ENCODE measurements at places on chromosomes 1 and 21.

- DNase-seq, result no peak
- H3K4me1 ChIP-seq, result no peaks in the 10 kb centered on the region
- no peaks in the 10 kb centered on the region for H3K27me3 ChIP-seq
- H3K4me3 ChIP-seq, result no peak overlapping the region
- no peaks in the 10 kb centered on the region for H3K36me3 ChIP-seq
- no peak overlapping the region for H3K27ac ChIP-seq
These were observed 148.7 kb downstream of the MAST2 start for GRCh38 chr1:45952072-45952471.

- H3K4me1 ChIP-seq, result peaks cover 17% of the 10 kb centered on the region
- DNase-seq, result no peak
- no peak overlapping the region for H3K4me3 ChIP-seq
- no peak overlapping the region for H3K27ac ChIP-seq
- peaks cover 16% of the 10 kb centered on the region for H3K36me3 ChIP-seq
These were observed 56.1 kb downstream of the MIER1 start for GRCh38 chr1:66980745-66981367.

DNA sequence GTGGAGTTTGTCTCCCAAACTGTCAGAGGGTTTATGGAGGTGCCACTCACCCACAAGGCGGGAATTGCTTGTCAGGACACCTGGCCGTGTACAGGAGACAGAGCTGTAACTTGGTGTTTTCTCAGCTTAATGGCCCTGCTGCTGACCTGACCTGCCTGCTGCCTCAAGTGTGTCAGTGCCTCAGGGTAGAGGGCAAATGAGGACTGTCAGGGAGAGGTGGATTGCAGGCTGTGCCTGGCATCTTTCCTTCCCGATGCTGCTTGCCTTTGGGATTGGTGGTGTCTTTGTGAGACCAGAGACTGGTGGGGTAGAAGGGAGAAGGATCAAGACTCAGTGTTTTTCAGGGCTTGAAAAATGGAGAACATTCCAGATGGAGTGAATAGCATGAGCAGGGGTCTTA, 31.4 kb downstream of the TMEM53 start:
- H3K36me3 ChIP-seq, result peaks cover 39% of the 10 kb centered on the region
- no peak for DNase-seq
- H3K4me3 ChIP-seq, result no peak overlapping the region
- H3K27ac ChIP-seq, result no peak overlapping the region
- no peaks in the 10 kb centered on the region for H3K27me3 ChIP-seq
- no peaks in the 10 kb centered on the region for H3K4me1 ChIP-seq

DNA sequence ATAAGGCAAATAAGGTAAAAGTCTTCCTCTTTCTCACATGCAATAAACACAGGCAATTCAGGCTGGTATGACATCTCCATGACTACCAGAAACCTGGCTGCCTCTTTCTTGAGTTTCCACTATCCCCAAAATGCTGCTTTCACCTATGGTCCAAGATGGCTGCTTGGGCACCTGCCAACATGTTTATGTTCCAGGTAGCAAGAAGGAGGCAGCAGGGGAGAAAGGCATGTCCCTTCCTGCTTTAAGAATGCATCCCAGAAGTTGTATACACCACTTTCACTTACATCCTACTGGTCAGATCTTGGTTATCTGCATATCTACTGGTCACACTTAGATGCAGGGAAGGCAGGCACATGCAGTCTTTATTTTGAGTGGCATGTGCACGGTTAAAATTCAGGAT, 19.4 kb upstream of the ACOT11 start:
- no peak for DNase-seq
- no peaks in the 10 kb centered on the region for H3K36me3 ChIP-seq
- 0 out of 2 replicates have a peak, but pooled peaks cover 2% of the 10 kb centered on the region for H3K27me3 ChIP-seq
- H3K4me1 ChIP-seq, result no peaks in the 10 kb centered on the region
- no peak overlapping the region for H3K27ac ChIP-seq

DNA sequence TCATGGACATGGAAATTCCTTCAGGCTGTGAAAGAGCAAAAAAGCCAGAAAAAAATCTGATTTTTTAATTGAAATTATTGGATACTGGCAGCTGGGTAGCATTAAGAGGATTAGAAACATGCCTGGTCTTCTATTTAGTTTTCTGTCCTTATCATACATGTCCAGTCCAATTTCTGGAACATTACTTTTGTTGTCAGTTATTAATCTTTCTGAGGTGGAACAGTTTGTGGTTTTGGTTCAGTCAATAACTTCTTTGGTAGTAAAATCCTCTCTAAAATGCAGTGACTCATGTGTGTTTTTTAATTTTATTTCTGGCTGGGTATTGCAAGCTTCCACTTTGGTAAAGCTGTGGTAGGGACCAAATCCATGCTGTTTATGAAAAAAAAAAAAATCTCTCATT, 687.0 kb upstream of the ADGRL2 start:
- no peaks in the 10 kb centered on the region for H3K36me3 ChIP-seq
- H3K4me1 ChIP-seq, result no peaks in the 10 kb centered on the region
- DNase-seq, result no peak
- H3K27me3 ChIP-seq, result no peaks in the 10 kb centered on the region

- no peak overlapping the region for H3K27ac ChIP-seq
- no peak for DNase-seq
- H3K36me3 ChIP-seq, result no peaks in the 10 kb centered on the region
- no peaks in the 10 kb centered on the region for H3K27me3 ChIP-seq
- H3K4me3 ChIP-seq, result no peak overlapping the region
These were observed 268.2 kb upstream of the FOXD3 start for GRCh38 chr1:63054184-63054583.

GRCh38 chr1:37073854-37074379, 39.6 kb upstream of the GRIK3 start:
- 0 out of 2 replicates have a peak, but pooled peaks cover 2% of the 10 kb centered on the region for H3K27me3 ChIP-seq
- no peak for DNase-seq

GRCh38 chr1:8136766-8137165, 110.7 kb upstream of the ERRFI1 start:
- no peak for DNase-seq
- no peaks in the 10 kb centered on the region for H3K27me3 ChIP-seq
- H3K36me3 ChIP-seq, result no peaks in the 10 kb centered on the region
- H3K4me3 ChIP-seq, result no peak overlapping the region
- H3K4me1 ChIP-seq, result no peaks in the 10 kb centered on the region
- no peak overlapping the region for H3K27ac ChIP-seq

- H3K27ac ChIP-seq, result no peak overlapping the region
- no peaks in the 10 kb centered on the region for H3K4me1 ChIP-seq
- no peaks in the 10 kb centered on the region for H3K27me3 ChIP-seq
These were observed 30.2 kb downstream of the RASAL2 start for GRCh38 chr1:178124115-178124514.

- no peak overlapping the region for H3K4me3 ChIP-seq
- H3K27ac ChIP-seq, result no peak overlapping the region
- H3K27me3 ChIP-seq, result no peaks in the 10 kb centered on the region
- H3K36me3 ChIP-seq, result peaks cover 9% of the 10 kb centered on the region
- H3K4me1 ChIP-seq, result 0 out of 2 replicates have a peak, but pooled peaks cover 3% of the 10 kb centered on the region
- DNase-seq, result peak; percentile 16
These were observed 10.9 kb downstream of the MORC3 start for GRCh38 chr21:36330904-36331303.

DNA sequence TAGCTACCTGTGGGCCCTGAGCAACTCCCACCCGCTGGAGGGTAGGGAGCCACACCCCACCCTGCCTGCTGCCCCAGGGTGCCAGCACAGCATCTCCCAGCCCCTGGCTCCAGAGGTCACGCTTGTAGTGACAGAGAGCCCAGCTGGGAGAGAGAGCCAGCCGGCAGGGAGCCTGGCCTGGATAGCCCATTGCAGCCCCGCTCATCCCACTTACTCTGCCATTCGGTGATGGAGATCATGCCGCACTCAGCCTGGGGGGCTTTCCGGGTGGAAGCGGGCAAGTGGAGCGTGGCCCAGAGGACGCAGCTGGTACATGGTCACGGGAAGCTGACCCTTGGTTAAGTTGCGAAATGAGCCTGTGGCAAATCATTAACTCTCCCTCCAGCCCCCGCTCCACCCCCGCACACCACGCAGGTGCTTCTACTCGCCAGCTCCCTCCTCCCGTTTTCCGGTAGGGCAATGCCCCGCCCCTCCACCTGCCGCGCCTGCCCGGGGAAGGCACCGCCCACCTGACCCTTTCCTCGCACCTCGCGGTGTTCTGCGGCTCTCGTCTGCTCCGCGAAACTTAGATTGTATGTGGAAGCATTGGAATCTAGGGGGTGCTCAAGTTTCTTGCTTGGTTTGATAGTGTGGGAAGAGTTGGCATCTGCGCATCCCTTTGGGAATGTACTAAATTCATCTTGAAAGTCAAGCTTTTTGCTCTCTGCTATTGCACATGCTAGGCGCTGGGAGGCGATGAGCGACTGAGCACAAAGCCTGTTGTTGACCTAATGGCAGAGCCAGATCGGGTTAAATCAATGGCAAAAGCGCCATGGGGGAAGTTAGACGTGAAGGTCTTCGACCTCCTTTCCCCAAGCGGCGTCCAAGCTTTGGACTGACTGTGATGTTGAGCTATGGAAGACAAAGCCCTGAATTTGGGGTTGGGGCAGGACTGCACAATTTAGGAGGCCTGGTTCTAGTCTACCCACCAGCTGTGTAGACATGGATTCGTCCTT, at the start of gene GOLT1A:
Gene GOLT1A (minus strand): TSS at position 321 of the 995 bp plus-strand sequence. CDS start 82 bp downstream, at position 239.
- no peaks in the 10 kb centered on the region for H3K4me1 ChIP-seq
- H3K4me3 ChIP-seq, result no peak within 1 kb of the TSS
- no peak within 1 kb of the TSS for H3K27ac ChIP-seq
- H3K36me3 ChIP-seq, result no peaks in the 10 kb centered on the region
- DNase-seq, result peak; percentile 28

DNA sequence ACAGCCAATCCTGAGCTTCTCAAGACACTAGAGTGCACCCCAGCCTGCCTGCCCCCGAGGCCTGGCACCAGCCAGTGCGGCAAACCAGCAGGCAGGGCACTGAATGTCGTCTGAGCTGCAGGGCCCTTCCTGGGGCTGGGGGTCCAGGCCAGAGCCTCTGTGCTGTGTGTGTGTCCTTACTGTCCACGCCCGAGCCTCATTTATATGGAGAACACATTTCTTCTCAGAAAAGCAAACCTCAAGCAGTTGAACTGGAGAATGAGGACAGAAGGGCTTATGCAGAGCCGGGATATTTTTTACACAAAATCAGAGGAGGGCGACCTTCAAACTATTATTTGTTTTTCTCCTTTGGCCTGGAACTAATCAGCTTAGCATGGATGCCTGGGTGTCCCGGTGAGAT, 52.7 kb downstream of the POFUT2 start:
- H3K36me3 ChIP-seq, result no peaks in the 10 kb centered on the region
- H3K4me3 ChIP-seq, result no peak overlapping the region
- H3K27ac ChIP-seq, result no peak overlapping the region
- H3K27me3 ChIP-seq, result no peaks in the 10 kb centered on the region
- no peak for DNase-seq
- H3K4me1 ChIP-seq, result no peaks in the 10 kb centered on the region

DNA sequence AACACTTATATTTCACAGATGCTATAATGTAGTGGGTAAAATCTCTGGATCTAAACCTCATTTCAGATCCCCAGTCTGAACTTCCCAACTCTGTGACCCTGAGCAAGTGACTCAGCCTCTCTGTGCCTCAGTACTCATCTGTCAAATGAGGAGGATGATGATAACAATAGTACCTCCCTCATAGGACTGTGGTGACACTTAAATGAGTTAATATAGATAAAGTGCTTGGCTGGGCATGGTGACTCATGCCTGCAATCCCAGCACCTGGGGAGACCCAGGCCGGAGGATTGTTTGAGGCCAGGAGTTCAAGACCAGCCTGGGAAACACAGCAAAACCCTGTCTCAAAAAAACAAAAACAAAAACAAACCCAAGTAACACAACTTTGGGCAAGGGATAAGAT, 4.7 kb upstream of the ECE1 start:
- H3K27me3 ChIP-seq, result no peaks in the 10 kb centered on the region
- H3K36me3 ChIP-seq, result peaks cover 13% of the 10 kb centered on the region
- peak overlapping the region; percentile 35 for H3K4me3 ChIP-seq
- H3K4me1 ChIP-seq, result peaks cover 57% of the 10 kb centered on the region

- no peaks in the 10 kb centered on the region for H3K4me1 ChIP-seq
- no peaks in the 10 kb centered on the region for H3K36me3 ChIP-seq
- peak overlapping the region; percentile 94 for H3K27ac ChIP-seq
- DNase-seq, result no peak
- peak overlapping the region; percentile 82 for H3K4me3 ChIP-seq
These were observed 464 bp downstream of the ACBD6 start for GRCh38 chr1:180501865-180502360.

DNA sequence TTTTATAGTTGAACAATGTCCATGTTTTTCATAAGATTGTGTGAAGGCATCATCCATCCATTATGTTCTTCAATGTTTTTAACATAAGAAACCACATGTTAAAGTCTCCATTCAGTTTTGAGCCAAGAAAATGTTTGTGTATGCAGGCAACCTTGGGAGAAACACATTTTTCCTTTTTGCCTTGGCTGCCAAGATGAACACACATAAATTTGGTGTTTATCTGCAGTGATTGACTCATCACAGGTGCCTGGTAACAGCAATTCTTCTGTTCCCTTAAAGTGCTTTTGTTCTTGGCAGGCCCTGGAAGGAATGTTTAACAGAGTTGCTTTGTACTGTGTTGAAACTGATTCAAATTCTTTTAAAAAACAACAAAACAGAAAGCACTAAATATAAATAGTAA, 709.9 kb upstream of the ADGRL4 start:
- peaks cover 2% of the 10 kb centered on the region for H3K4me1 ChIP-seq
- H3K4me3 ChIP-seq, result no peak overlapping the region
- no peak overlapping the region for H3K27ac ChIP-seq
- no peak for DNase-seq
- H3K27me3 ChIP-seq, result no peaks in the 10 kb centered on the region
- H3K36me3 ChIP-seq, result no peaks in the 10 kb centered on the region

DNA sequence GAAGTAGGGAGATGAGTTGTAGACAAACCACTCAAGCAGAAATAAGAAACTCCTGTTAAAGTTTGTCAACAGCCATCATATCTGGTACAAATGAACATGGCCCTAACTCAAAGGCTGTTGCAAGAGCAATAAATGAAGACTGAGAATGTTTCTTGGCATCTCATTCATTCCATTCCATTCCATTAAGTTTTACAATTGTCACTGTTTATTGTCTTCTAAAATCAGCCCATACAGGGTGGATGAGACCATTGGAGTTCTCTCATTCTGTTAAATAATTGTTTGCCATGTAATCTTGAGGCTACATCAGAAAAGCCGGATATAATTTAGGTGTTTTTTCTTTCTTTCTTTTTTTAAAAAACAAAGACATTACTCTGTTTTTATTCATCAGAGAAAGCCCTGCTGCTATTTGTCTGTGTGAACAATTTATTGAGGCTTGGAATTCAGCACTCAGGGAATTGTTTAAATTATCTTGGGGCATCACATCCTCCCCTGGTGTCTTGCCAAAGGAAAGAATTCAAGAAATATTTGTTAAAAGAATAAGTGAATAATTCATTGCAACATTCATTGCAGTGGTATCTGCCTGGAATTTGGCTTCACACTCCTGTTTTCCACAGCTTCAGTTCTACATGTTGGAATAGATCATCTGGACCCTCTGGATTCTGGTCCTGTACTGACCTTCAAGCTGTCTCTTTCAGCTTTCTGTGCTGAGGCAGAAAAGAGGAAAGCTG, 604.5 kb downstream of the PLPP3 start:
- DNase-seq, result no peak
- H3K27ac ChIP-seq, result no peak overlapping the region
- H3K4me3 ChIP-seq, result no peak overlapping the region
- no peaks in the 10 kb centered on the region for H3K4me1 ChIP-seq
- no peaks in the 10 kb centered on the region for H3K36me3 ChIP-seq
